Activated naive CD4-positive, alpha-beta T cell treated with anti-CD3 and anti-CD28 coated beads for 36 hours (primary cell): ENCODE measurements at places on chromosomes 3 and 15. TPM values are rescaled to one million over a fixed set of nuclear protein-coding genes. Genes with fewer than 3 reads are reported as not detected.

The FGF7 gene
- total RNA-seq: not detected

The SPINK8 gene
- not detected for total RNA-seq

The ATP10A gene
- 11.9 TPM for total RNA-seq

The GNB4 gene
- total RNA-seq: 0.74 TPM

The ANKRD28 gene
- 23.6 TPM for total RNA-seq

DNA sequence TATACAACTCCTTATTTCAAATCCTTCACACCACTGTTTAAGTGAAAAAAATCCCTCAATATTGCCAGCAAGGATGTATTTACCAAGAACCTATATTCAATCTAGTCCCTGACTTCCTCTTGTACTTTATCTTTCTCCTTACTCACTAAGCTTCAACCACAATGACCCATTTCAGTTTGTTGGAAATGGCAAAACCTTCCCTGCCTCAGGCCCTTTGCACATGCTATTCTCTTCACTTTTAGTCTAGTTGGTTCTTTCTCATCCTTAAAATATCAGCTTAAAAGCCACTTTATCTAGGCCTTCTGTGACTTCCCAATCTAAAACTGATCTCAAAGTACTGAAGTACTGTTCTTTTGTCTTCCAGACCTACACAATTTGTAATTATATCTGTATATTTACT is 81.3 kb upstream of the ACTC1 start:
- no peak for DNase-seq

- no peak for DNase-seq
Observed at GRCh38 chr3:160340351-160340750, 58.7 kb downstream of the IFT80 start.

DNA sequence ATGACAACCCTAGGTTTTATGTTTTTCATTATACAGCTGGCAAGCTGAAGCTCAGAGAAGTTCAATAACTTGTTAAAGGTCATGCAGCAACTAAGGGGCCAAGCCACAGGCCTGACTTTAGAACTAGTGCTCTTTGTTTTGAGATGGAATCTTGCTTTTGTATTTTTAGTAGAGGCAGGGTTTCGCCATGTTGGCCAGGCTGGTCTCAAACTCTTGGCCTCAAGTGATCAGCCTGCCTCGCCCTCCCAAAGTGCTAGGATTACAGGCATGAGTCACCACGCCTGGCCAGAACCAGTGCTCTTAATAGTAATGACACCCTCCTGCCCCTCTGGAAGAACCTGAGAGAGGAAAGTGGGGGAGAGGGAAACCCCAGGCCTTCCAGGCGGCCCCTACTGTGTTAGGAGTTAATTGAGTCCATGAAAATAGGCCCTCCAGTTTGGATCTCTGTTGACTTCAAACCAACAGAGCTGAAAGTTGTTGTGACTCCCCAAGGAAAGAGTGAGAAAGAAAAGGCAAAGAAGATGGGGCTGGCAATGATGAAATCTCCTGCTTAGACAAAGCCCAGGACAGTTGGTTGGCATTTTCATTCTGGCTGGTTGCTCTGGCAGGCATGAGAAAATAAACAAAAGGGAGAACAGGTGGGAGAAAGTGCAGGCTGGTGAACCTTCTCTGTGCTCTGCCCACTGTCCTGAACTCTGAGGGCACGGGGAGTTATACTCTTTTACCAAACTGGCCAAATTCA is 3.6 kb upstream of the PRRT3 start:
- DNase-seq: no peak

- no peak for DNase-seq
Observed at GRCh38 chr3:47645551-47645950, 66.9 kb upstream of the CSPG5 start.

GRCh38 chr3:58188921-58189451 is 21.8 kb downstream of the DNASE1L3 start:
- no peak for DNase-seq

DNA sequence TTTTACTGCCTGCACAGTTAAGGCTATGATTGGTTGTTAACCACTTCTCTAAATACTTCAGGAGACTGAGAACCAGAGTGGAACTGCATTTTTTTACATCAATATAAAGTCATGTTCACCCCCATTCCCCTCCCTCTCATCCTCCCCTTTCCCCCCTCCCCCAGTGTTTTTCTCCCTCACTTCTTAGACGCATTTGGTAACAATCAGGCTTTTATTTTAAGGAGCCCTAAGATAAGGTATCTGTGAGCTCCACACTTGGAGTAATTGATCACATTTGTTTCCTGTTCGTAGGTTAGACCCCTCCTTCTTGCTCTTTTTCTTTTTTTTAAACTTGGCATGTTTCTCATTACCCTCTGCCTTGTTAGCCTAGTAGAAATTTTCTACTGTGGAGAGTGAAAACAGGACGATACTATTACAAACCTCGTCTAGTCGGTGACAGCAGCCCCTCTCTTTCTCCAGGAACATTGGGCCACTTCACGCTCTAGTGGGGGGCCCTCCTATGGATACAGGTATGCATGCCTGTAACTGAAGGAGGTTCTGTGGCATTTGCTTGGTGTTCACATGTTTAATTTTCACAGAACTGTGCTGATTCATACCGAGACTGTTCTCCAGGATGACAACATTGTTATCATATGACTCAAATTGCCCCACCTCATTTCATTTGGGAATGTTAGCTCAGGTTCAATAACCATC is 314.4 kb downstream of the MECOM start:
- DNase-seq: no peak

DNA sequence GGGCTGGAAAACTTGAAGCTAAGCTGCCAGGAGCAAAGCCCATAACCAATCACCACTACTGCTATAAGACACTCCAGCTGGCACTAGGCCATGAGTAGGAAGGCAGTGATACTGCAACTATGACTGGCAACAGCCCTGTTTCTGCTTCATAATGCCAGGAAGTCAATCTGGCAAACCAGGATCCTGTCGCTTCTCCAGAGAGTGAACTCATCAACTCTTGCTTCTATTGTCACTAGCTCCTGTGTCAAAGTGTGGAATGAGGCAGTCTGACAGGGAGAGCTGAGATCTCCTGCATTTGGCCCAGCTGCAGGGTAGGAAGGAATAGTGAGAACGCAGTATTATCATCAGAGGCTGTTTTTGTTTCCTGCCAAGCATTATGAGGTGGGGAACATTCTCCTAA is 105.3 kb downstream of the CTNNB1 start:
- no peak for DNase-seq

- DNase-seq: no peak
Observed at GRCh38 chr15:62298811-62299210, 133.7 kb upstream of the C2CD4B start.

- peak; percentile 63 for DNase-seq
Observed at GRCh38 chr3:197791892-197792647, 1.0 kb downstream of the LRCH3 start.

DNA sequence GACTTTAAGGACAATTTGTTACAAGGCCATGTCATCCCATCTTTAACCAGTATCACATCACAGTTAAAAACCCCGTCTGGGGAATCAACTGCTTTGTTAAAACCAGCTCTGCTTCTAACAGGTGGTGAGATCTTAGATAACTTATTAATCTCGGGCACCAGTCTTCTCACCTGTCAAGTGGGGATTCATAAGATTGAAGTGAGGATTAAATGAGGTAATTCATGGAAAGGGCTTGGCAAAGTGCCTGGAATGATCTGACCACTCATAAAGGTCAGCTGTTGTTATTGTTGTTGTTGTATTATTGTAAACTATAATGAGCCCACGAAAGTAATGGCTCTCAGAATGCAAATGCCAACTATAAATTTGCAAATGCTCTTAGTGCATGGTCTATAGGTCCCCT is 30.1 kb upstream of the SLC24A5 start:
- DNase-seq: no peak

DNA sequence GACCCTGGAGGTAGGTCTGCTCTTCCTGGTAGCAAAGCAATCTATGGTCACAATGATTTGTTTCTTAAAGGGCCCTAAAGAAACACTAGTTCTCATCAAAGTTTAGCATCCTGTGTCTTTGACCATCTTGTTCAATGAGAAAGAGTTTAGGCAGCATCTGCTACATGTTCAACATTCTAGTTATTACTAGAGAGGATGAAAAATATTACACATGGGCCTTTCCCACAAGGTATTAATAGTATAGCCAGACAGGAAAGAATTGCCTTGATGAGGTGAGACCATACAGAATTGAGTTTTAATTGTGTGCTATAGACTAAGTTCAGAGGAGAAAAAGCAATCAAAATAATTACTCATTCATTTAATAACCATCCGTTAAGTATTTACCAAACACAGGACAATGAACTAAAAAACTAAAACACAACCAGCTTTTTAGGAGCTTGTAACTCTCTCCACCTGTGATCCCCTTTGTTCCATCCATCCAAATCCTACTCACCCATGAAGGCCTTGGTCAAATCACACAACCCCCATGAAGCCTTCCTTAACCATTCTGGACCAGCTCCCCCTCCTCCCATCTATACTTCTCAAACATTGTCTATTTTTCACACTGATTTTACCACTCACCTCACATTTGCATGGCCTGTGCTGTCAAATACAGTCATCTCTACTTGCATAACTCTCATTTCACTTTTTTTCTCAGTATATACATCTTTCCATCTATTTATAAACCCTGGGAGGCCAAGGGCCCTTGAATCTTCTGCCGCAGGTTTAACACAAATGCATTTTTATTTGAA is 122.9 kb downstream of the RORA start:
- DNase-seq: no peak

GRCh38 chr3:131299836-131300235 is 81.7 kb upstream of the NUDT16 start:
- no peak for DNase-seq

DNA sequence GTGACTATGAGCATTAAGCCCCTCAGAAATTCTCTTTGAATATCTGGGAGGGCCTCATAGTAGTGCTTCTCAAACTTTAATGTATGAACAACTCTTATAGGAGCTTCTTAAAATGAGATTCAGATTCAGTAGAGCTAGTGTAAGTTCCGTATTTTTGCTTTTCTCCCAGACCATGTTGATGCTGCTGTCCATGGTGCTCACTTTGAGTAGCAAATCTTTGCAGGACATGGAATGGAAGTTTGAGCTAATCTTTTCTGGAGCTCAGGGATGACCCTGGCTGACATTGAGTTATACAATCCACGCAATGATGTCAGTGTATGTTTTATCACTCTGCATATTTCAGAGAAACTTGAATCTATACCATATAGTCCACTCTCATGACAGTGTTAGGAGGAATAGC is 134.2 kb downstream of the OTOL1 start:
- DNase-seq: no peak

GRCh38 chr15:92683511-92683834 is 27.9 kb upstream of the FAM174B start:
- DNase-seq: peak; percentile 8

- no peak for DNase-seq
Observed at GRCh38 chr3:58355179-58355578, 22.5 kb downstream of the PXK start.

- no peak for DNase-seq
Observed at GRCh38 chr15:90994059-90994416, 297 bp downstream of the PRC1 start.
